ENCODE measurements at places on chromosomes 1 and 21.

DNA sequence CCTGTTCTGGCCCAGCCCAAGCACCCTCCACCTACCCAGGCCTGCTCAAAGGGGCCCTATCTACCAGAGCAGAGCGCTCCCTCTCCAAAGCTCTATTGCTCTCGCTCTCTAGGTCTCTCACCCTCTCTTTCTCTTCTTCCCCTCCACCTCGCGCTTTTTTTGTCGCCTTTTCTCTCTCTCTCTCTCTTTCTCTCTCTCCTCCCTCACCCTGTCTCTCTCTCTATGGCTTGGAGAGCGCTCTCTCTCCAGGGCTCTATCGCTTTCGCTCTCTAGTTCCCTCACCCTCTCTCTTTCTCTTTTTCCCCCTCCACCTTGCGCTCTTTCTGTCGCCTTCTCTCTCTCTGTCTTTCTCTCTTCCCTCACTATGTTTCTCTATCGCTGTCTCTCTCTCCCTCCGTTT lies 3.4 kb upstream of the ZNF678 start:
- no peak for DNase-seq

DNA sequence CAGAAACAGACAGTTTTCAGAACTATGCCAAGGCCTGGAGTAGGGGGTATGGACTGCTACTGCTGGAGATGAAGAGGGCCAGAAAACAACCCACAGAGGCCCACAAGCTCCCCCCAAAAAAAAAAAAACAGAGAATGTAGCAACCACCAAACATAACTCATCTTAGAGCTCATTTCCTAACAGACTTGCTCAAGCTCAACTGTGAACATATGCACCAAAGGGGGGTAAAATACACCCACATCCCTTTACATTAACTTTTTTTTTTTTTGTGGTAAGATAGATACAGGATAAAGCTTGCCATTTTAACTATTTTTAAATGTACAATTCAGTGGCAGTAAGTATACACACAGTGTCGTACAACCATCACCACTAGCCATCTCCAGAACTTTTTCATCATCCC lies 36.0 kb downstream of the SEC16B start:
- DNase-seq: peak; percentile 25

DNA sequence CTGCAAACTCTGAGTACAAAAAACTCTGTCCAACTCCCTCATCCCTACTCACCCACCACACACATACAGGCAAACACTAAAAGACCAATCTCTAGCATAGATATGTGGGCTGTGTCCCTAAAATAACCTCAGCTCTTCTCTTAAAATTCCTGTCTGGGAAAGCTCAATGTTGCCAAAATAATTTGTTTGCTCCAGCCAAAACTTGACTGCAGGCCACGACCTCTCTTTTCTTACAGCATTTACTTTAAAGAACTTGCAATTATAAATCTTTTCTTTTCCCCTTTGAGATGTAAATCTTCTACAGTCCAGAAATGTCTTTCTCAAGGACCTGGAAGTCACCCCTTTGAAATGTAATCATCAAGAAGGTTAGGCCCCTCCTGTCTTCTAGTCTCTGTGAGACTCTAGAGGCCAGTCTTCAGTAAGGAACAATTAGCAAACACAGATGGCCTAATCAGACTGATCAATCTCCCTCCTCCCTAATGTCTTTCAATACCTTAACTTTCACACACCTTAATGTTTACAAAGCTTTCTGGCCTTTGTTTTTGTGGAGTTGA lies 483.6 kb upstream of the RGS18 start:
- DNase-seq: no peak

DNA sequence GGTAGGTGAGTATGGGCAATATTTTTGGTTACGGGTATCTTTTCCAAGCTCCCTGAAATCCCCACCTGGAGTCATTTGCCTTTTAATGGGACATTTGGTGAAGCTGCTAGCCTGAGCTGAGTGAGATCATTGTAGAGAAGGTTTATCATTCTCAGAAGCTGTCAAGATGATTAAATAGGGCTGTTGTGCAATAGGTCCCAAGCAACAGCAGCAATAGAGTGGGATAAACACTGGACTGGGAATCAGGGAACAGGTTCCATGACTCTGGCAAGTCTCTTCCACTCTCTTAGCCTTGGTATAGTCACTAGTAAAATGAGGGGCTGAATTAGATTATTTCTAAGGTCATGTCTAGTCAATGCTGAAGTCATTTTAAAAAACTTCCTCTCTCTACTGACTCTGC lies 30.3 kb upstream of the FAM78B start:
- no peak for DNase-seq

- DNase-seq: no peak
These were observed 79.8 kb downstream of the WDR4 start for GRCh38 chr21:42799516-42799915.

GRCh38 chr1:55684131-55684650 lies 469.0 kb upstream of the USP24 start:
- no peak for DNase-seq

GRCh38 chr1:155226910-155227260 lies 18.4 kb downstream of the MTX1 start:
- no peak for DNase-seq

- peak; percentile 35 for DNase-seq
These were observed 17.5 kb downstream of the GTF2B start for GRCh38 chr1:88873737-88874349.

GRCh38 chr1:234941321-234942011 lies 187.2 kb downstream of the TOMM20 start:
- DNase-seq: peak; percentile 59

- DNase-seq: peak; percentile 73
These were observed 3.5 kb downstream of the PPP1R15B start for GRCh38 chr1:204408074-204408507.

GRCh38 chr1:9311029-9311428 lies 18.3 kb downstream of the SPSB1 start:
- no peak for DNase-seq

GRCh38 chr1:45037456-45037855 lies 25.4 kb downstream of the UROD start:
- no peak for DNase-seq

GRCh38 chr1:3501856-3502640 lies 47.6 kb downstream of the ARHGEF16 start:
- DNase-seq: peak; percentile 22

GRCh38 chr1:228277491-228278431 lies 69.9 kb downstream of the OBSCN start:
- no peak for DNase-seq

GRCh38 chr1:239914751-239915231 lies 176.9 kb upstream of the FMN2 start:
- DNase-seq: peak; percentile 96

DNA sequence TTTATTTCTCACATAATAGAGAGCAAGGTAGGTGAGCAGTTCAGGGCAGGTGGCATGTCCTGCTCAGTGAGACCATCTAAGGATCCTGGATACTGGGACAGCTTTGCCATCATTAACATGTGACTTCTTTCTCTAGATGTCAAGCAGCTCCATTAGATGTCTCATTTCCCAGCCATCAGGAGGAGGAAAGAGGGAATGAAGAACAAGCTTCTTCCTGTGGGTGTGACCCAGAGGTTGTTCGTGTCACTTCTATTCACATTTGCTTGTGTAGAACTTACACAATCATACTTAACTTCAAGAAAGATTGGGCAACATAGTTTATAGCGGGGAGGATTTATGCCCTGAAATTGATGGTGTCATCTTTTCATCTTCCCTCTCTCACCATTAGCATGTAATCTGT lies 169.2 kb upstream of the B3GALT2 start:
- no peak for DNase-seq

DNA sequence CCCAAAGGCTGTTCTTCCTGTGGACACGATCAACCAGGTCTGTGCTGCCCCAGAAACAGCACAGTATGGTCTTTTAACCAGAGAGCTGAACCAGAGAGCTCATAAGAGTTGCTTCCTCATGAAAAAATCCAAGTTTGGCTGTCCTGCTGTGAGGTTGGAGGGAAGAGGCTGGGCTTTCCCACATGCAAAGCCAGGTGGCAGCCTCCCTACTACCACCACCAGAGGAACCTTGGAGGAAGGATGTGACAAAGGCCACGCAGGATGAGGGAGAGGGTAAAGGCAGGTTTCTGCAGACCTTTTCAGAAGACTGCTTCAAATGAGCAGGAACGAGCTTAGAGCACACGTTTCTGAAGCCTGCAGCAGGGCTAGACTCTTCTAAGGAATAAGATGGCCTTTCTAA lies 27.1 kb downstream of the FAM78B start:
- DNase-seq: no peak

DNA sequence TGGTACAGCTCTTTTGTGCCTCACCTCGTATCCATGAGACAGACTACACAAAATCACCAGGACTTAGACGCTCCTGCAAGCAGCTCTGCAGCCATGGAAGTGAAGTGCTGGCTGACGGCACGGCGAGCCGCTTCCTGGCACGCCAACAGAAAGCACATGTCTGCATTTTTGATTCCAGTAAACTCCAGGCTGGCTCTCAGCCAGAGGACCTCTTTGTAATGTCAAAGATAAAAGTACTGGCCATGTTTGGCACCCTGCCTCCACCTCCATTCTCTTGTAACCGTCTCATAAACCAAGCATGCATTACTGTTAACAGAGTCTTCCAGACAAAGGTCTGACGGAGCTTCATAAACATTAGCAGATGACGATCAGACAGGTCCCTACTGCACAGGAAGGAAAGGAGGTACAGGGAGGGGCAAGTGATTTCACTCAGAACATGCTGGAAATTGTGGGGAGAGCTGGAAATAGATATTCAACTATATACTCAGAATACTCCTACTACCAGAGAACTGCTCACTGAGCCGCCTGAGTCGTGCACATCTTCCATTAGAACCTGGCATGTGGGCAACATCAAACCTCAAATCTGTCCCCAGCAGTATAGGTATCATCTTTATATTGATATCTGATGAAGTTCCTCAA lies 632.0 kb downstream of the SMYD3 start:
- DNase-seq: peak; percentile 100

GRCh38 chr1:239722035-239722434 lies 335.7 kb downstream of the CHRM3 start:
- no peak for DNase-seq

GRCh38 chr1:70487910-70488665 lies 77.0 kb downstream of the CTH start:
- peak; percentile 24 for DNase-seq

DNA sequence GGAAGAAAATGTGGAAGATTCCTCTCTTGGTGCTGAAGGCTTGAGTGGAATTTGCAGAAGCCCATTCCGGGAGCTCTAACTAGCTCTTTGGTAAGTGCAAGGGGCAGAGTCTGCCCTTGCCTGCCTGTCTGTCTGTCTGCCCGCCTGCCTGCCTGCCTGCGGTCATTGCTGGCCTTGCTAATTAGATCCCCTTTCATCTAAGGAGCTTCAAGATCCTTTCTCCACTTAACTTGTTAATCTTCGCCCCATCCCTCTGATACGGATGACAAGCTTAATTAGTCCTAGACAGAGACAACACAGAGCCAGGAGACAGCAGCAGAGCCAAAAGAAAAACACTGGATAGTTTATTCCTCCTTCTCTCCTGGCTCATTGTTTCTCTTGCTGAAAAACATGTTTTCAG lies 80.2 kb upstream of the GADD45A start:
- no peak for DNase-seq

- no peak for DNase-seq
These were observed 197.2 kb upstream of the PROX1 start for GRCh38 chr1:213790565-213790964.

DNA sequence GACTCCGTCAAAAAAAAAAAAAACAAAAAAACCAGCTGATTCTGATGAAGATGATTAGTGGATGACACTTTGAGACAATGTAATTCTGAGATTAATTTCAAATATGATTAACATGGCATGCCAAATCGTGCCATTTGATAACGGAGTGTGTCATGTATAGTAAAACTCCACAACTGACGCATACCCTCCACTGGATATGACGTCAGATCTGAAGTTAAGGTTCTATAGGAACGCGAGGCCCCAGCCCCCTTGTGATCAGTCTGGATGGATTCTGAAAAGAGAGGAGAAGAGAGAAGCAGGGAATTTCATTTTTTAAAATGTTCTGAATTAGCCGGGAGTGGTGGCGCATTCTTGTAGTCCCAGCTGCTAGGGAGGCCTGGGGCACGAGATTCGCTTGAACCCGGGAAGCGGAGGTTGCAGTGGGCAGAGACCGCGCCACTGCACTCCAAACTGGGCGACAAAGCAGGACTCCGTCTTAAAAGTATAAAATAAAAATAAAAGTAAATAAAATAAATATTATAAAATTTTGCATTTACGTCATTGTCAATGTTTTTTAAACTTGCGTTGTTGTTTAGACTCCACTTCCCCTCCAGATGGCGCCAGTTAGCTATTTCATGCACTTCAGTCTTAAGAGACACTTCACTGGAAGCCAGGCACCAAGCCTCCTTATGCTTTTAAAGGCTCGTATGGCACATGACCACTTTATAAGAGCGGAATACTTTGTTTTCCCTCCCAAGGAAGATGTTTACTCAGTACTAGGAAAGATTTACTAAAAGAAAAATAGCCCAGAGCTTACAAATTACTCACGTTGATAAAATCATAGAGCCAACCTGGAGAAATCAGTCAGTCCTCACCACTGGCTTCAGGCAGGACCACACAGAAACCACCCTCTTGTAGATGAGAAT lies 65.5 kb downstream of the UBE2U start:
- peak; percentile 81 for DNase-seq

- no peak for DNase-seq
These were observed 149.2 kb upstream of the TMEM51 start for GRCh38 chr1:15004396-15004795.

- DNase-seq: no peak
These were observed 362.5 kb upstream of the ADAMTS5 start for GRCh38 chr21:27329255-27329851.

DNA sequence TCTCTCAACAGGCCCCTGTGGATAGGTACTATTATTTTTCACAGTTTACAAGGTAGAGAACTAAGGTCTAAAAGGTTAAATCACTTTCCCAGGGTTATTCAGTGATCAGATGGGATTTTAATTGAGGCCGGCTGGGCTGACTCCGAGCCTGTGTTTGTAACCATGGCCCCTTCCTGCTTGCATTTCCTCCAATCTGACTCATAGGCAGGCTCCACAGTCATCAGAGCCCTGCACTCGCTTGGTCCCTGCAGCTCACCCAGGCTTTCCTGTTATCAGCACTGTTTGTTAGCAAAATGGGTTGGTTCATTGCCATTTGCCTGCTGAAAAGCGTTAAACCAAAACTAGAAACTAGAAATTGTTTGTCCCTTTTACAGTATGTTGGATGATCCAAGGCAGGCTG lies 41.4 kb upstream of the LMX1A start:
- peak; percentile 80 for DNase-seq

DNA sequence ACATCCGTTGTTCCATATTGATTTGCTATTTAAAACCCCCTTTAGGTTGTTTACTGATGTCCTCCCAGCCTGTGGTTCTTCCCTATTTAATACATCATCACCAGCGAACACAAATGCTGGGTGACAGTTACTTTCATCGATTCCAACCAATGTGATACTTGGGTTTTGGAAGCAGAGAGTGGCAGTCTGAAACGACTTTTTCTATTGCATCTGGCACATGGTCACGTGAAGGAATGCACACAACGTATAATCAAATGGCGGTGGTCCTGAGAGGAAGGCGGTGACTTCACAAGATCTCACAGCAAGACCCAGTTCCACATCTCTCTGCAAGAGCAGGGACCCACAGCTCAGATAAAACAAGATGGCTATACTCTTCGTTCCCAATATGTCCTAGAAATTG lies 213.9 kb downstream of the DSCAM start:
- DNase-seq: no peak
